Mucosa of gallbladder (tissue), 1 donor: ENCODE measurements at places on chromosomes 4 and X. TPM values are rescaled to one million over a fixed set of nuclear protein-coding genes. Genes with fewer than 3 reads are reported as not detected.

DNA sequence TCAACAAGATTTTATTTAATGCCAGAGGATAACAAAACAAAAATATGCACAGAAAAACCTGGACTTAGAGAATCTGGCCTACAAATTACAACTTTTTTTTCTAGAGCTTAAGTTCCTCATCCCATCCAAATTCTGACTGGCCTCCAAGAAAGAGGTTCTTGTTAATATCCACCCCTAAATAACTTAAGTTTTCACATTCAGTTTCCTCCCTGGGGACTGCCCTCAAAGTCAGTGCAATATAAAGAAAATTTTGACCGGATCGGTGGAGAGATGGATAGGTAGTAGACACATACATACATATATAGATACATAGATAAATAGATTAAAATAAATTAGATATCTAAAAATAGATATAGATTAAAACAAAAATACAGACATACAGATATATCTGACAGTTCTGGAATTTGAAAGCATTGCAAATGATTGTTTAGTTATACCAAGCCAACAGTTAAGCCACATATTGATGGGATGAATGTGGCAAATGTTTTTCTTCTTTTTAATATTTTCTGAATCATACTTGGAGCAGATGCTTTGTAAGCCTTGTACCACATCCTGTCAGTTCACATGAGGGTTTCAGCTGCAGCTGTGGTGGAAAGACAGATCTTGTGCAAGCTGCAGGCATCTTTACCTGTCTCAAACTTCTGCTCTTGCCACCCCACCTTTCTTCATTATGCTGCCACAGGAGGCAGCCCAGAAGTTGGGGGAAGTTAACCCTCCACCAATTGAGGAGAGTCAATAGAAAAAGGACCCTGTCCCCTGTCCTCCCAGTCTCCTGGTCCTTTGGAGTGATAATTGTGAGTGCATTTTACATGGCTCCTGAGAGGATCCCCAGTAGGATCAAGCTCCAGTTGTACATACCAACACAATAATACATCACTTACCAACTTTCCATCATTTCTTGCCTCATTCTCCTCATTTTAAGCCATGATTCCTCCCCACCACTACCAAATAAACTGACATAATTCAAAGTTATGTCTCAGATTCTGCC, 58.5 kb upstream of the PRDM8 start:
- no peak for DNase-seq

DNA sequence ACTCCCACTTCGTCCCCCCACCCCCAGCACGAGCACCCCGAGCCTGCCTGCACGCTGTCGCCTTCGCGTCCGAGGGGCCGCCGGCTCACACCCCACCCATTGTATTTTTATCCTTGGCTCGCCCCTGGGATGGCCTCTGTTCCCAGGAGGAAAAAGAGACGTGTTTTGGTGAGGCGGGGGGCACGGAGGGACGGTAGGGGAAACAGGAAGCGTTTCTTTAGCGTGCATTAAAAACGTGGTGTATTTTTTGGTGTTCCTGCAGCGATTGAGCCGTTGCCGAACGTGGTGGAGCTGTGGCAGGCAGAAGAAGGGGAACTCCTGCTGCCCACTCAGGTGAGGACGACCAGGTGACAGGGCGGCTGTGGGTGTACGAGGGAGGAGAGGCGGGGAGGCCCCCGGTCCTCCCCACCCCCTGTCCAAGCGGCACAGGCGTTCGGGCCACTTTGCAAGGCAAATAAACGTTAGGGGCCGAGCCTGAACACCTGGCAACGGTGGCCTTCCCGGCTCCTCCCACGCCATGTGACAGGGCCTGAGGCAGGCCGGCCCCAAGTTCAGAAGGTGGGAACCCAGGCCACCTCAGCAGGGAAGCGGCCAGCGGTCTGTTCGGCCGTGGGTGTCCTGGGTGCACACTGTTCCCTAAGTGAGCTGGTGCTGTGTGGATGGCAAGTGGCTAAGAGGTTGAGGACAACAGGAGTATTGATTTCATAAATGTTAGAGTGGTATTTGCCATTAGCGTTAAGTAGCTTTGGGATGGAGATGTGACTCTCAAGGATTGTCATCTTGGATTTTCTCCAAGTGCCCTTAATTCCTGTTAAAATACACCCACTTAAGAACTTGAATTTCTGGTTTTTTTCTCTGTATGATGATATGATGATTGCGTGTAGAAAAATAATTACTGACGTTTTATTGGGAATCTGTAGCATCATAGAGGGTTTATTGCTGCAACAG, 1.1 kb downstream of the TMEM131L start:
- peak; percentile 48 for DNase-seq

DNA sequence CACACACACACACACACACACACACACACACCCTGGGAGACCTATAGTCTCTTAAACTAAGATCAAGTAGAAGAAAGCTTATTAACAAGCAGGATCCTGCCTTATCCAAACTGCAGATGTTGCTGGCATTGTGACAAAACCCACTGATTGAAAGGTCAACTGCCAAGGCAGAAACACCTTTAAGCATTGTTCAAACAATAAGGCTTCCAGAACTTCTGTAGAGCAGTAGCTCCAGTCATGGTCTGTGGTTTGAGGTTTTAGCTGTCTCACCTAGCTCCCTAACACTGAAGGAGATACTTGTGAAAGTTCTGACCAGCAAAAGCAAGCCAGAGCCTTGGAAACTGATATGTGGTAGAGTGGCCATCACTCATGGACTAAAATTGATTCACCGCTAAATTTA, 59.8 kb downstream of the PTCHD1 start:
- DNase-seq: no peak

GRCh38 chrX:121869876-121870477, 822.6 kb downstream of the GLUD2 start:
- no peak for DNase-seq

- DNase-seq: no peak
These were observed 170.4 kb upstream of the BCOR start for GRCh38 chrX:40268188-40268520.

- no peak for DNase-seq
These were observed 23.1 kb downstream of the CORIN start for GRCh38 chr4:47814618-47815295.

DNA sequence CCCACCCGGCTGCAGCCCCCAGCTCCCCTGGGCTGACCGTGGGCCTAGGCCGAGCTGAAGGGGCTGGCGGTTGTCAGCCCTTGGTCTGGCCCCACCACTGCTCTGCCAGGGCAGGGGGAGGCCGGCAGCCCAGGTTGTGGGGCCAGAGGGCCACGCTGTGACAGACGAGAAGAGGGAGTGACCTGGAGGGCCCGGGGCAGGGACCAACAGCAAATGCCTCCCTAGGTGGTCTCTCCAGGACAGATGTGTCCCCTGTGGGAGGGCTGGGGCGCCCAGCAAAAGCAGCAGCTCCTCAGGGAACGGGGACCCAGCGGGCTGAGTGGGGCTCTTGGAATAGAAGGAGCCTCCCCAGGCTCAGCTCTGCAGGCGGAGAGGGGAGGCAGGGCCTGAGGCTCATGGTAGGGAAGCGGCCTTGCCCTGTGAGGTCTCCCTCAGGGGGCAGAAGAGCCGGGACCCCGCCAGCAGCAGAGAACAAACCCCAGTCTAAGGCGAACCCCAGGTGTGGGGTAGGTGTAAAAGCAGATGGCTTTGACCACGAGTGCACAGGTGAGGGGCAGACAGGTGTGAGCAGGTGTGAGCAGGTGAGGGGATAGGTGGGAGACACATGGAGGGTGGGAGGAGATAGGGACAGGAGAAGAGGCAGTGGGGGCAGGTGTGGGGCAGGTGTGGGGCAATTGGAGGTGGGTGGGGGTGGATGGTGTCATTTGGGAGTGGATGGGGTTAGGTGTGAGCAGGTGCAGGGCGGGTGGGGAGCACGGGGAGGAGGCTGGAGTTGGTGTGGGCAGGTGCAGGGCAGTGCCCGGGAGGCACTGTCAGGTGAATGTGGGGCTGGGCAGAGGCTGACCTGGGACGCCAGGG, 34.1 kb upstream of the SPON2 start:
- no peak for DNase-seq

- no peak for DNase-seq
These were observed 412.1 kb downstream of the CENPC start for GRCh38 chr4:67133162-67133561.

DNA sequence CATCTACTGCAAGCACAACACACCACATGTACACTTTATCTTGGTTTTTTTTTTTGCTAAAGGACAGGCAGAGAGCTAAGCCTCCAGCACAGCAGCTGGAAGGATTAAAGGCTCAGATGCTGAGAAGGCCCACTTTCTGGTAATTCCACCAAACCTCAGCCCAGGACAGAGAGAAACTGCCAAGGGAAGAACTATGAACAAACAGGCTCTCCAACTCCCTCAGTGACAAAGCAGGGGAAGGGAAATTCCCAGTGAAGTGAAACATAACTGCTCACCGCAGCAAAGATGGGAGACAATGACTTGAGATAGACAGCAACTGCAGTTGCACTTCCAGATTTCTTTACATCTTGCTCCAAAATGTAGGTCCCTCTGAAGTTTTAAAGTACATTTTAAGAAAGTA, 4.8 kb downstream of the PROM1 start:
- no peak for DNase-seq

- no peak for DNase-seq
These were observed 411.6 kb downstream of the STIM2 start for GRCh38 chr4:27272217-27272616.

DNA sequence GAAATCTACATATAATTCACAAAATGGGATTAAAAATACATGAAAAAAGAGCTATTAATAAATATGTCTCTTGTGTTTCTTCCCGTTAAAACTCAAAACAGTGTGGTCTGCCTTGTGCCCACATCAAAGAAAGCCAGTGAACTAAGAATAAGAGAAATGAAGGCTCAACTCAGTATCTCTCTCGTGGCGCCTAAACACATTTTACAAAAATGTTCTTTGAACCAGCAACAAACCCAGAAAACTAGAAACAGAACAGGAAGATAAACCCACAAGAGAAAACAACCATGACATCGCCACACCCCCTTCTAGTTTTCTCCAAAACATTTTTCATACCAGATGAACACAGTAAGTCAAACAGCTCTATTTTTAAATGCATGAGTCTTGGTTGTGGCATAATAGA, 130.1 kb downstream of the DCHS2 start:
- no peak for DNase-seq

DNA sequence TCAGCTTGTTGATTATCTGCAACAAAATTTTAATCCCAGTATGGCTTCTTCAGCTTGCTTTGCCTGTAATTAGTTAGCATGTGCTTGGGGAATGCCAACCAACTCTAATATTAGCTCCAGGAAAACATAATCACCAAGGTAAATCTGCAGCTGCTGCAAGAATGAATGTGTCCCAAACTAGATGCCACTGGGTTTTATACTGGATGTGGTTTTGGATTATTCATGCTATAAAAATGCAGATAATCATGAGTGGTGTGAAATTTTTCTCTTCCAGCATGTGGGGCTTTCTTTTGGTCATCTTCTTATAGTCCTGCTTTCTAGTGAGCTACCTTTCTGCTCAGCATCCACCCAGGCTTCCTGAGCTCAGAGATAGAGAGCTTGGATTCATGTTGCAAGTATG, 295.9 kb upstream of the CASK start:
- no peak for DNase-seq

DNA sequence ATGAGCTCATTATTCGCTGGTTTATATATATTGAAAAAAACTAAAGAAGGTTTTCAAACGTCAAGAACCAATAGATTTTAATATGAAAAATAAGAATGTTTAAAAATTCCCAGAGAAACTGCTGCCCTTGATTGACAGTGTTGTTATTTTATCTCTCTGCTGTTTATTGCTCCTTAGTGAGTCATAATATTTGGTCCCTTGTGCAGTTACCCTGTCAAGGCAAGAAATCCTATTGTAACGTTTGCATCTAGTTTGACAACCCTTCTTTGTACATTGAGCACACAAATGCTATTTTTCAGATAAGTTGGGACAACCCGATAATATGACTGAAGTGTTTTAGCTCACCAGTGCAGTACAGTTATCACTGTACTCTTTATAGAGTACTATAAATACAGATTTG, 349.4 kb downstream of the CCSER1 start:
- DNase-seq: no peak

GRCh38 chrX:145848448-145848847, 30.8 kb downstream of the SLITRK2 start:
- no peak for DNase-seq

GRCh38 chrX:19064175-19064574, 58.1 kb downstream of the ADGRG2 start:
- no peak for DNase-seq

- no peak for DNase-seq
These were observed 1.1 kb upstream of the PCDH19 start for GRCh38 chrX:100410901-100411801.

DNA sequence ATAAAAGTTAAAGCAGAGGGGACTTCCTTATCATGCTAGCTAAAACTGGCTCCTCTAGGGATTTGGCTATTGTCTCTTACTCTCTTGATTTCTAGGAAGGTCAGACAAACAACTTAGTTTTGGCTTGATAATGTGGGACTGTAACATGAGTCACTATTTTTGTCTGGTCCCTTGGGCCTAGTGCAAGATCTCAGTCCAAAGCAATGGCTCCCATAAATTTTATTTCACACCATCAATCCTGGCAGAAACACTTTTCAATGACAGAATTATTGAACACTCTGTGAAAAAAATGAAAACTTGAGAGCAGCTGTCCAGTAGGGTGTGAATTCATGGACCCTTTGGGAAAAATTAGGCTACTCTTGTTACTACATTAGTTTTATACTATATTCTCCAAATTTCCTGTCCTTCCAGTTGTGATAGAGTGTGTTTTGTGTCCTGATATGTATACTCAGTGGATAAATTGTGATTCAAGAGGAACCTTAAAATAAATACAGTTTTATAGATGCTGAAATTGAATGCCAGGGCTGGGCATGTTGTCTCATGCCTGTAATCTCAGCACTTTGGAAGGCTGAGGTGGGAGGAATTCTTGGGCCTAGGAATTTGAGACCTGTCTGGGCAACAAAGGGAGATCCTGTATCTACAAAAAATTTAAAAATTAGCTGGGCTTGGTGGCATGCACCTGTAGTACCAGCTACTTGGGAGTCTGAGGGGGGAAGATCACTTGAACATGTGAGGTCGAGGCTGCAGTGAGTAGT, 10.8 kb upstream of the SNCA start:
- no peak for DNase-seq

DNA sequence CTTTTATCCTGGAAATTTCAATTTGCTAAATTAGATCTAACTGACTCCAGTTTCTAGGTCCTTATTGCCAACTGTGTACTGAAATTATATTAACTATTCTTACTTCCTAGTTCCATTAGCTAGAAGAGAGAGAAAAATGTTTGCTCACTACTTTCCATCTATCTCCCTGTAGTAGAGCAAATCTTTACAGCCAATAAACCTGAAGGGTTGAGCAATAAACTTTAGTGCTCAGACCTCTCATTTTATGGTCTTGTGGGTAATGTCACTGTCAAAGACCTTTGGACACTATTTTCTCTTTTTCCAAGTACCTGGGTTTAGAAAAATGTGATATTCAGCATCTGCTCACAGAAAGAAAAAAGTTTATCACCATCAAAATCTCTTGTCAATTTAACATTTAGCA, 237.5 kb upstream of the GEMIN8 start:
- DNase-seq: no peak

The UGT2A3 gene
- 170 TPM for total RNA-seq

The ZNF182 gene
- 5.0 TPM for total RNA-seq

The KLKB1 gene
- total RNA-seq: 3.7 TPM

The ANXA10 gene
- 0.17 TPM for total RNA-seq

The CPE gene
- total RNA-seq: 39.6 TPM

The NDP gene
- total RNA-seq: 0.23 TPM

The ADAM29 gene
- not detected for total RNA-seq

The FAM9B gene
- not detected for total RNA-seq

The PDLIM5 gene
- 154 TPM for total RNA-seq

The ASB11 gene
- total RNA-seq: not detected

The PRPS1 gene
- 19.0 TPM for total RNA-seq

The FAM133A gene
- total RNA-seq: not detected

The MTMR8 gene
- total RNA-seq: 3.4 TPM

The RNF212 gene
- total RNA-seq: 5.8 TPM

The IL3RA gene
- 3.8 TPM for total RNA-seq

The PFKFB1 gene
- total RNA-seq: 0.12 TPM
